ENCODE measurements at places on chromosomes 1 and 21.
A peak's percentile ranks its signal among the peaks of the same experiment; 100 is the strongest.

DNA sequence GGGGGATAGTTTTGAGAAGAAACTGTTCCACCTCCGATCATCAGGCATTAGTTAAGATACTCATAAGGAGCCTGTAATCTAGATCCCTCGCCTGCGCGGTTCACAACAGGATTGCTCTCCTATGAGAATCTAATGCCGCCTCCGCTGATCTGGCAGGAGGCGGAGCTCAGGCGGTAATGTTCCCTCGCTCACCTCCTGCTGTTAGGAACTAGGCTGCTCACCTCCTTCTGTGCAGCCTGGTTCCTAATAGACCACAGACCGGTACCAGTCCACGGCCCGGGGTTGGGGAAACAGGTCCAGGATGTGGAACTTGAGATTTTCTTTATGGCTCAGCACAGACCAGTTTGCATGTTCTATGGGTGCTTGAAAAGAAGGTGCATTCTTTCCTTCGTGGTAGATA lies 27.2 kb upstream of the FAM3B start:
- no peak for DNase-seq

DNA sequence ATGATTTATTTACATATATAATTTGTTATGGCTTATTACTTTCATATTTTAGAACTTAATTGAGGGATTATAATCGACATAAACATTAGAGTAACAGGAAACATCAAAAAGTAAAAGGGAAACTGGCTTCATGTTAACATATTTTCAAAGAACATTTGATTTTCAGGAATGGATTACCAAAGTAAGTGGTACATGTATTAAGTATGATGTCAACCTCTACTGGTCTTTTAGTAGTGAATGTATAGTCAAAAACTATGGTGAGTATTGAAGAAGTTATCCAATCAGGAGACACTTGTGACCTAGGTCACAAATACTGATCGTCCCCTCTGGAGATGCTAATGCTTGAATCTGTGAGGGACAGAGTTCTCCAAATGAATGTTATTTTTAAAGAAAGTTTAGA lies 768.9 kb upstream of the ADGRL4 start:
- no peak for DNase-seq

DNA sequence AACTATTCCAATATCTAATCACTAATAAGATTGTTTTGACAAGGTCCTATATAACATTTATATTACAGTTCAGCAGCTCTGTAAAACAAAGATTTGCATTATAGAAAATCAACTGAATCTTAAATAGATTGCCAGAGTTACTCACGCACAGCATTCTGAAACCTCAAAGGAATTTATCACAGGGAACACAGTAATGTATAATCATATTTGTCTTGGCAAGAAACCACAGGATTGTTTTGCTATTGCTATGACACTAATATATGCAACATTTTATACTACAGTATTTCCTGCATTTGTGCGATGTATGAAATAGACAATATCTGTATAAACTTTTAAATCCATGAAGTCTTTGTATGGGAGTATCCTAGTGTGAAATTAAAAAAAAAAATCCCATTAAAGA lies 101.4 kb downstream of the PLPPR5 start:
- no peak for DNase-seq

GRCh38 chr21:31873696-31874599 lies 1.1 kb downstream of the HUNK start:
- DNase-seq: peak; percentile 5

DNA sequence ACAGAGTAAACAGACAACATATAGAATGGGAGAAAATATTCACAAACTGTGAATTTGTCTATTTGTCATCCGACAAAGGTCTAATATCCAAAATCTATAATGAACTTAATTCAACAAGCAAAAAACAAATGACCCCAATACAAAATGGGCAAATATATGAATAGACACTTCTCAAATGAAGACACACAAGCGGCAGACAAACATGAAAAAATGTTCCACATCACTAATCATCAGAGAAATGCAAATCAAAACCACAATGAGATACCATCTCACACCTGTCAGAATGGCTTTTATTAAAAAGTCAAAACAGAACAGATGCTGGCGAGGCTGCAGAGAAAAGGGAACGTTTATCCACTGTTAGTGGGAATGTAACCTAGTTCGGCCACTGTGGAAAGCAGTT lies 72.7 kb downstream of the SMYD3 start:
- DNase-seq: no peak

DNA sequence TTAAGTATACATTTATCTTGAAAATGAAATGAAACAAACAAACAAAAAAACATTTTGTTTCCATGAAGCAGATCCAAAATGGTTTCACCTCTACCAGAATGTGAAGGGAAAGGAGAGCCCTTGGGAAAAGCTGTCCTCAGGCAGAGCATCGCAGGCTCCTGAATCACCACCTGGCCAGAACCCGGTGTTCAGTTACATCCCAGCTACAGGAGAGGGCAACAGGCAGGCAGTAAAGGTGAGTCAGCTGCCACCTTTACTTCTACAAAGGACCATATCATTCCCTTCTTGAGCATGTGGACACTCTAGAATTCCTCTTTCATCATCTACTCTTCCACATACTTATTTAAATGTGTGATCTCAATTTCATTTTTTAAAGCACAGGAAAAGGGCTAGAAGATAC lies 151.2 kb downstream of the PIGK start:
- DNase-seq: no peak

DNA sequence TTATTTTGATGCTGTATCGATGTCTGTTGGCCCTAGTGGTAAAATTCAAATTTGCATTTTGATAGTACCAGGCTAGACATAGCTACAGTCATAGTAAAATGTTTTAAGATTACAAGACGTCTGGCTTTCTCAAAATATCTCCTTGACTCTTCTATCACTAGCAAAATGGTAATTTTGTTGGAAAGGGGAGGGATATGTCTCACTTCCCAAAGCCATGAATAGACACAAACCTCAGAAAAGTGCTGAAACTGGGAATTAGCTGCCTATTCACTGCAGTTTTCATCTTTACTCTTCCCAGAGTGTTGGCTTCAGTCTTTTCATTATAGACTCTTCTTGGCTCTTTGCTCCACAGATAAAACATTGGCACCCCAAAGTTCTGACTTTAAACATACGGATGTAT lies 1009.9 kb downstream of the ADGRL2 start:
- no peak for DNase-seq

DNA sequence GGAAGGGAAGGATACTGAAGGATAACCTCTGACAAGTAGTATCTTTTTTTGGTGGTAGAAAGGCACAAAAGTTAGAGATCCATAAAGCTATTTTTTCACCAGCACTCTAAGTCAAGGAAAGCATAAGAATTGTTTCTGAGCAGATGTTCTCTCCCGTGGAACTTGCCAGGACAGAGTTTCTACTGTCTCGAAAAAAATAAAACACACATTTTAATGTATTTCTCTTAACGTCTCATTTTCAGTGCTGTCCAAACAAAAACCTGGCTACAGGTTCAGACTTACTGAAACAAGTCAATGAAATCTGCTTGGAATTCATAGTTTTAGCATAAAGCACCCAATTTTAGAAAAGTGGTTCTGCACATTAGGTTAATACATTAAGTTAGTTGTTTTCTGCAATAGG lies 338.3 kb downstream of the LTN1 start:
- DNase-seq: no peak

GRCh38 chr1:107935396-107936064 lies 29.4 kb downstream of the VAV3 start:
- no peak for DNase-seq

DNA sequence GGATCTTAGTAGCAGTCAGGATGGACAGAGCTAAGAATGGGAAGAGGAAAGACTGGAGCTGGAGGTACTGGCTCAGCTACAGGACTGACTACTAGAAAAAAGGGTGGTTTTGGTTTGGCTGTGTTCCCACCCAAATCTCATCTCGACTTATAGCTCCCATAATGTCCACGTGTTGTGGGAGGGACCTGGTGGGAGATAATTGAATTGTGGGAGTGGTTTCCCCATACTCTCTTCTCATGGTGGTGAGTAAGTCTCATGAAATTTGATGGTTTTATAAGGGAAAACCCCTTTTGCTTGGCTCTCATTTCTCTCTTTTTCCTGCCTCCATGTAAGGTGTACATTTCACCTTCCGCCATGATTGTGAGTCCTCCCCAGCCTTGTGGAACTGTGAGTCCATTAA lies 466.5 kb upstream of the DEPDC1 start:
- no peak for DNase-seq

GRCh38 chr1:224542783-224543440 lies 73.2 kb upstream of the CNIH3 start:
- DNase-seq: no peak

DNA sequence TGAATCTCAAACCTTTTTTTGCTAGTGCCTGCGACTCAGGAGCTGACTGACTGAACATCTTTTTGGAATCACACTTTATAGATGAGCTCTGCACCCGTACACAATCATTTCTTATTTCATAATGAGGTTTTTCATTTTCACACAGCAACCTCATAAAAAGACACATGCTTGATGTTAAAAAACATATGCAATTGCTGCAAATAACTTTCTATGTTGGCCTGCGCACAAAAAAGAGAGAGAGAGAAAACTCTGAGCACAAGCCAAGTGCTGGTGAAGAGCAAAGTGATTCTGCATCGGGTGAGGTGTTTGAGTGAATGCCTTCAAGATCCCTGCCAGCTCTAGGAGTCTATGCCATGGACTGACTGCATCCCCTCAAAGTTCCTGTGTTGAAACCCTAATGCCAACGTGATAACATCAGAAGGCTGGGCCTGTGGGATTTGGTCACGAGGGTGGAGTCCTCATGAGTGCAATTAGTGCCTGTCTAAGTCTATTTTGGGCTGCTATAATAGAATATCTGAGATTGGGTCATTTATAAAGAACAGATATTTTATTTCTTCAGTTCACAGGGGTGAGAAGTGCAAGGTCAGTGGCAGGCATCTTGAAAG lies 36.6 kb downstream of the C1orf87 start:
- no peak for DNase-seq

DNA sequence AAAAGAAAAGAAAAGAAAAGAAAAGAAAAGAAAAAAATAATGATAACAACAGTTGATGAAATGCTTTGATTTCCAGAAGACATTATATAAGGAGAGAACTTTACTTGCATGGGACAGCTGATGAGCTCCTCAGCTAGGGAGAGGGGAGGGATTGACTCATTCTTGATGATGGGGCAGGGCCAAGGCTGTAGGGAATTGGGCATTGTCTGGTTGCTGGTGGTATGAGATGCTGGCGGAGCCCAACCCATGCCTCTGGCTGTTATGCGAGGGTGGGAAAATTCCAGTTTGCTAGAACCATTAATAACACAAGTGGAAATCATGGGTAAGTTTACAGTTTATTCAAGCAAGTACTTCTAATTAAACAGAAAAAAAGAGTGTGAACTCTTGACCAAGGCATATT lies 36.0 kb upstream of the KIF26B start:
- DNase-seq: no peak

GRCh38 chr1:156936721-156937220 lies 16.3 kb downstream of the LRRC71 start:
- no peak for DNase-seq

DNA sequence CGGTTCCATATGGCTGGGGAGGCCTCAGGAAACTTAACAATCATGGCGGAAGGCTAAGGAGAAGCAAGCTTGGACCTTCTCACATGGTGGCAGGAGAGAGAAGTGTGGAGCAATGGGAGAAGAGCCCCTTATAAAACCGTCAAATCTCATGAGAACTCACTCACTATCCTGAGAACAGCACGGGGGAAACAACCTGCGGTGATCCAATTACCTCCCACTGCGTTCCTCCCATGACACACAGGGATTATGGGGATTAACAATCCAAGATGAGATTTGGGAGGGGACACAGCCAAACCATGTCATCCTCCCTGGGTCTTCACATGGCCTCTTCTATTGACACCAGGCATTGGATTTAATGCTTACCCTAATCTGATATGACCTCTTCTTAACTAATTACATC lies 455.1 kb upstream of the VAMP3 start:
- no peak for DNase-seq

DNA sequence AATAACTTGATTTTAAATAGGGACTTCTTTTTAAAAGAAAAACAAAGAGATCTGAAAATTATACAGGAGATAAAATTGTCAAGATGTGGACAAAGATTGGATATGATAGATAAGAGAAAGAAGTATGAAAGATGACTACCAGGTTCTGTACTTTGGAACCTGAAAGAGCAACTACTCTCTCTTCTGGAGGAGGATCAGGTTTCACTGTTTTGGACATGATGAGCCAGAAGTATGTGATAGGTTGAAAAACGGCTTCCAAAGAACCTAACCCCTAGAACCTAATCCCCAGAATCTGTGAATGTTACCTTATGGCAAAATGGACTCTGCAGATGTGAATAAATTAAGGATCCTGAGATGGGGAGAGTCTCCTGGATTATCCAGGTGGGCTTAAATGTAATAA lies 26.2 kb downstream of the RSBN1 start:
- no peak for DNase-seq

DNA sequence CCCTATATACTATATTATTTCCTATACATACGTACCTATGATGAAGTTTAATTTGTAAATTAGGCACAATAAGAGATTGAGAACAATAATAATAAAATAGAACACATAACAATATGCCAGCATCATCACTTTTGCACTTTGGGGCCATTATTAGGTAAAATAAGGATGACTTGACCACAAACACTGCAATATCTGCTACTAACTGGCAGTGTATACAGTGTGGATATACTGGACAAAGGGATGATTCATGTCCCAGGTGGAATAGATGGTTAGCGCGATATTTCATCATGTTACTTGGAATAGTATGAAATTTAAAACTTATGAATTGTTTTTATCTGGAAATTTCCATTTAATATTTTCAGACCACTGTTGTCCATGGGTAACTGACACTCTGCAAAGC lies 35.4 kb upstream of the TXLNA start:
- DNase-seq: no peak

Data from stimulated activated CD4-positive, alpha-beta T cell treated with anti-CD3 and anti-CD28 coated beads, Interleukin-2, amount 100 ng/mL, for 4 hours (primary cell).